ENCODE measurements at places on chromosomes 12 and 14. TPM values are rescaled to one million over a fixed set of nuclear protein-coding genes. Genes with fewer than 3 reads are reported as not detected.

- DNase-seq, result no peak
Observed at GRCh38 chr12:71183846-71184245, 26.0 kb upstream of the TSPAN8 start.

DNA sequence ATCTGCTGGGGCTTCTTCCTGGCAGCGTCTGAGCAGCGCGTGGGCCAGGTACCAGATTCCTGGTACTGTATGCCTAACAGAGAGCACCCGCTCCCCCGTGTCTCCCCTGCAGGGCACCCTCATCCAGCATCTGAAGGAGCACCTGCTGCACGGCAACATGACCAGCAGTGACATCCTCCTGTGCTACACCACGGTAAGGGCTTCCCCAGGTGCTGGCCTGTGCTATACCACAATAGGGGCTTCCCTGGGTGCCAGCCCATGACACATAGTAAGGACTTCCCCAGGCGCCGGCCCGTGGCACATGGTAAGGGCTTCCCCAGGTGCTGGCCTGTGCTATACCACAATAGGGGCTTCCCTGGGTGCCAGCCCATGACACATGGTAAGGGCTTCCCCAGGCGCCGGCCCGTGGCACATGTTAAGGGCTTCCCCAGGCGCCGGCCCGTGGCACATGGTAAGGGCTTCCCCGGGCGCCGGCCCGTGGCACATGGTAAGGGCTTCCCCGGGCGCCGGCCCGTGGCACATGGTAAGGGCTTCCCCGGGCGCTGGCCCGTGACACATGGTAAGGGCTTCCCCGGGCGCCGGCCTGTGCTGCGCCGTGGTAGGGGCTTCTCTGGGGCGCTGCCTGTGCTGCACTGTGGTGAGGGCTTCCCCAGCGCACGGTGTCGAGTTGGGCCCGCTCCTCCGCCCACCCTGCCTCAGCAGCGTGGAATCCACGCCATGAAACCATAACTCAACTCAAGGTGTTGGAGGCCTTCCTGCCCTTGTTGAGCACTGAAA is 49.3 kb downstream of the AACS start:
- no peak for DNase-seq

DNA sequence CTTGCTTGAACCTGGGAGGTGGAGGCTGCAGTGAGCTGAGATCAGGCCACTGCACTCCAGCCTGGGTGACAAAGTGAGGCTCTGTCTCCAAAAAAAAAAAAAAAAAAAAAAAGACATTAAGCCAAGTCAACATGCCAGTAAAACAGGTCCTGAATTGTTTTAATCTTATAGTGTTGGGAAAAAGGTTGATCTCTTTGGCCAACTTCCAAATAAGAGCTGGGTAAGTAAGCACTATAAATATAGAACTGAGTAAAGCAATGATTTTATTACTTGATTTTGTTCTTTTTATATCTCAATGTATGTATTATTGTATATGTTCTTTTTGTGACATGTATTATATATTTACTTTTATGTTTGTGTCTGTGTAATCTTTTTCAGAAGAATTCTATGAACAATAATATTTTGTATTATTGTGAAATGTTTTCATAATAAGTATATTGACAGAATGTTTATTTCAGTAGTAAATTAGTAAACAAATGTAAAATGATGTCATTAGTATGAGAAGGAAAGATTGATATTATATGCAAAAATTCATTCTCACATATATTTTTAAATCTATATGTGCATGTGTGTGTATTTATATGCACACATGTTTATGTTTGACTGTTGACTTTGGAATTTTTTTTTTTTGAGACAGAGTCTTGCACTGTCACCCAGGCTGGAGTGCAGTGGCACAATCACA is 9.6 kb upstream of the AKAP6 start:
- no peak for DNase-seq

DNA sequence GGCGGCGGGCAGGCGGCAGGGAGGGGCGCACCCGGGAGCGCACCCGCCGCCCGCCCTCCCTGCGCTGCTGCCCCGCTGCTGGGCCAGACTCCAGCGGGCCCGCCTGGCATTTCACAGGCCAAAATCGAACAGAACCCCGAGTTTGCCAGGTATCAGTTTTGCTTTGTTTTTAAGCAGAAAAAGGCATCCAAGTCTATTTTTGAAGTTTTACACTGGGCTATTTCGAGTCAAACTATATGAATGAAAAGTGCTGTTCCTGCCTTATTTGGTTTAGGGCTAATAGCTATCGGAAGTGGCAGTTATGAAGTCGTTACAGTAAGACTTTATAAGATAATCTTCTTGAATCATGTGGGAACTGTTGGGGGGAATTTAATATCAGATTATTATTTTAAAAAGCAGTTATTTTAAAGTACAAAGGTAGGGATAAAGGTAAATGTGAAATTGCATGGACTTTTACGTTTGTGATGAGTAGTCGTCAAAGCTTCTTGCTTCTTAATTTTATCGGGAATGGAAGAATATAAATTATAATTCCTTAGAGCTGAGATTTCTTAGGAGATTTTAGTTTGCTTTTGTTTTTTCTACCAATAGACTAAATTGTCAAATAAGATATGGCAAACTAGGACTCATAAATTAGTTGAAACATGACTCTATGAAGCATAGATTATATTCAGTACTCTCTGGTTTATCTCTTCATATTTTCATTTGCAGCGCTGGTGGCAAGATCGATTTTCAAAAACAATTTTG is 1.1 kb downstream of the MSRB3 start:
- peak; percentile 30 for DNase-seq

The SMCO3 gene
- total RNA-seq, result not detected

The APOF gene
- total RNA-seq, result not detected

DNA sequence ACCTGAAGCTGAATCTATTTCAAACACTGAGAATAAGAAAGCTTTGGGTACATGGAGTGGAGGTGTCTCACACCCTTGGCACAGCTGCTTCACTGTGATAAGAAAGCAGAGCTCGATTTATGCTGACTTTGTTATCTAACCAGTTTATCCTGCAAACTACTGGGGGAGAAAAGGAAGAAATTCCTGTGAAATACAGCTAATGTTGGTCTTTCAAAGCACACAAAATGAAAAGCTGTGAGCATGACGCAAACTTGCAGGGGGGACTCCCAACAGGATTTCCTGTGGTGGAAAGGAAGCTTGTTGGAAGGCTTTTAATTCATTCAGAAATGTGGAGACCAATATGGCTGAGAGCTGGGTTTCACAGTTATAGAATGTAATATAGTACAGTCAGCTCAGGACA is 53.4 kb downstream of the SRGAP1 start:
- peak; percentile 84 for DNase-seq

DNA sequence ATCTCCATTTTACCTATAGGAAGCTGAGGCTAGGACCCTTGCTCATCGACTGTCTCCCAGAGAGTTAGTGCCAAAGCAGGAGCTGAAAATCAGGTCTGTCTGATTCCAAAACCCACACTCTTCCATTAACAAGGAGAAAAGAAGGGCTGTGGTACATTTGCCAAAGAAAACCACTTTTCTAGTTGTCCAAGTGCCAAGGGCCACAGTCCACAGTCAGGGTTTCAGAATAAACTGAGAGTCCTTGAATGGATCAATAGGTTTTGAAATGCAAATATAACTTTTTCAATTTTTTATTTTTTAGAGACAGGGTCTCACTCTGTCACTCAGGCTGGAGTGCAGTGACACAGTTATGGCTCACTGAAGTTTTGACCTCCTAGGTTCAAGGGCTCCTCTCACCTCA is 55.4 kb upstream of the ZFP36L1 start:
- no peak for DNase-seq

- no peak for DNase-seq
Observed at GRCh38 chr12:45368841-45369489, 153.1 kb downstream of the ANO6 start.

DNA sequence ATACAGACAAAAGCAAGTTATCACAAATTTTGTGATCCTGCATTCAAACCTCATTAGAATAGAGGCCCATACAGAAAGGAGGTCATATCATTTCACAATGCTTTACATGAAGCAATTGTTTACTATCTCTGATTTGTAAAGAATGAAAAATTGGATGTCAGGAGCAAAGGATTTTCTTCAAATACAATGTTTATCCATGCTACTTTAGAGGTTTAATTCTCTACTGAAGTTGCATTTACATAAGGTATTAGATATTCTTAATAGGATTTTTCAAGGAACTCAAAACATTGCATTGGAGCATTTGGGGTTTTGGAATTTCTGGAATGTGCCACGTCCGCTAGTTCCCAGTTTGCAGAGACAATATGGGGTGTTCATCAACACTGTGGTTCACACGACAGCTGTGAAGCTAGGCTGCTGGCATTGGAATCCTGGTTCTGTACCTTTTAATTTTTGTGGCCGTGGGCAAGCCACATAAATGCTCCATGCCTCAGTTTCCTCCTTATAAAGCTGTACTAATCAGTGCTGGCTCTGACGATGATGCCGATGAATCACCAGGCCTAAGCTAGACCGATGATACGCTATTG is 174.8 kb downstream of the APAF1 start:
- peak; percentile 41 for DNase-seq

The TCL1A gene
- total RNA-seq, result not detected

DNA sequence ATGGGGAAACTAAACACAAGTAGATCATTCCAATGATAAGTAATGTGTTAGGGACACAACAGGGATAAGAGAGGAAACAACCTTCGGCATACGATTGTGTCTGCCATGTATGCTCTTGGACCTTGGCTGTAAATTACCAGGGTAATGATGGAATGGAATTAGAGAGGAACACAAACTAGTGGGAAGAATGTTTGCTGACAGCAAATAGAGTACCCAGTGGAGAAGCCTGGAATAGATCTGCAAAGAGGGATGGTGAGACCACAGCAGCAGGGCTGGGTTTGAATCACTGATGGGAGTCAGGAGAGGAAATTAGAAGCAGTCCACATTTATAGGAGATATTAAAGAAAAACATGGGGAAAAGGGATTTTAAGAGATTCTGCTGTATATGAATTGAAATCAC is 172.8 kb downstream of the LRIG3 start:
- no peak for DNase-seq

The CLEC1A gene
- not detected for total RNA-seq

The RNASE7 gene
- total RNA-seq, result not detected

The FSCB gene
- not detected for total RNA-seq

GRCh38 chr12:54225666-54226065 is 36.9 kb upstream of the SMUG1 start:
- DNase-seq, result no peak
